Effector CD4-positive, alpha-beta T cell (primary cell): ENCODE measurements at places on chromosomes 6 and 20.
A peak's percentile ranks its signal among the peaks of the same experiment; 100 is the strongest.

DNA sequence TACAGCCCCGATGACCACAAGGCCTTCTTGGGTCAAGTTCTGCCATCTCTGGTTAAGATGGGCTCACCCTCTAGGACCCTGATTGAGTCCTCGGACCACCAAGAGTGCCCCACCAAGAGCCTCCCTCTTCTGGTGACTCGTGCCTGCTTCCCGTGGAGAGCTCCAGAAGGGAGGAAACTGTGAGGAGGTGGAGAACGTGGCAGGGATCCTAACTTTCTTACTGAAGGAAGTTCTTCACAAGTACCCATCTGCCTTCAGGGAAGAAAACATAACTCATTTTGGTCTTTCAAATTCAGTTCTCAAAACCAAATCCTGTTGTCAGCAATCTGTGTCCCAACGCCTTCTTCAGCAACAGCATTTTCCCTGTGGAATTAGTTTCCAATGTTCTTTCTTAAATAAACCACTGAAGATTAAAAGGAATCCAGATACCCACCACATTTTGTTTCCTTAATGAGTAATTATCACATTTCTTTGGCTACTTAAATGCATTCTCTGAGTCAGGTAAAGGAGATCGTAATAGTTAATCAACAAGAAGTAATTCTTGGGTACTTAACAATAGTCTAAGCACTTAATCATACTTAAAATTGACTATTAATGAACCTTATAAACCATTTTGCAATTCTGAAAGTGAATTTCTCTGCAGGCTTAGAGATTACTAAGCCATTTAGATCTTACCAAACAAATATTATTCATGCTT lies 185.8 kb upstream of the SGK1 start:
- no peak for DNase-seq

DNA sequence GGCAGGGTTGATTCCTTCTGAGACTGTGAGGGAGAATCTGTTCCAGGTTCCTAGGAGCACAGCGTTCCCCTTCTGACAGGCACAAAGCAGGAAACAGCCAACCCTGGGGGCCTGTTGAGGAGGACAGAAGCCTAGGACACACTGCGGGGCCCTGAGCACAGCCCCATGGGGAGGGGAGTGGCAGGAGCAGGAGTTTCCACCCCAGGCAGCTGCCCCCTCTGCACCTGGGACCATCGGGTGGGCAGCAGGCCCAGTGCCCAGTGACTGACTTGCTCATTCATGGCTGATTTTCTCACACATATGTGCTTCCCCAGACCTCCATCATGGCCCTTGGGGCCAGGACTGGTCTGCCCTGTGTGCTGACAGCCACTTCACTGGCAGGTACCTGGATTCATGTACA lies 6.2 kb upstream of the SLC22A1 start:
- DNase-seq, result no peak

GRCh38 chr6:41557335-41557734 lies 11.2 kb downstream of the FOXP4 start:
- no peak for DNase-seq

GRCh38 chr6:32700391-32701040 lies 34.1 kb upstream of the HLA-DQB1 start:
- peak; percentile 9 for DNase-seq
